ENCODE measurements at places on chromosomes 11 and 22. TPM values are rescaled to one million over a fixed set of nuclear protein-coding genes. Genes with fewer than 3 reads are reported as not detected.

Gene CCDC73
- total RNA-seq, result not detected

Gene CCDC188
- total RNA-seq, result 1.0 TPM

Gene SYT12
- 0.40 TPM for total RNA-seq

Gene LRRC74B
- total RNA-seq, result not detected

Gene KRTAP5-9
- not detected for total RNA-seq

Gene OSM
- 2.8 TPM for total RNA-seq

Gene CNTN5
- not detected for total RNA-seq

Gene IGSF22
- total RNA-seq, result 0.63 TPM

Gene KDM4E
- total RNA-seq, result not detected

Gene CRYAB
- 7,122 TPM for total RNA-seq

Gene ELFN2
- 0.05 TPM for total RNA-seq

Gene ACAD8
- 27.2 TPM for total RNA-seq

Gene CDC42BPG
- 0.50 TPM for total RNA-seq

Gene UCP2
- 19.7 TPM for total RNA-seq

Gene CFAP300
- not detected for total RNA-seq

Gene MUC15
- total RNA-seq, result not detected

Gene TMEM218
- 7.5 TPM for total RNA-seq

Gene CSKMT
- 3.8 TPM for total RNA-seq

Gene FGF19
- not detected for total RNA-seq

Gene WNT11
- total RNA-seq, result 6.2 TPM

Gene AGBL2
- total RNA-seq, result 1.4 TPM

Gene DMC1
- 0.16 TPM for total RNA-seq

Gene GPHA2
- not detected for total RNA-seq

Gene LUZP2
- 0.19 TPM for total RNA-seq

Gene CHST1
- 1.3 TPM for total RNA-seq

Gene RIN1
- total RNA-seq, result 1.4 TPM

Gene NLRP10
- total RNA-seq, result not detected

Gene ALX4
- 0.05 TPM for total RNA-seq

Gene ROBO4
- total RNA-seq, result 21.7 TPM

Gene MFRP
- total RNA-seq, result not detected

Gene ALDH3B2
- total RNA-seq, result not detected

Gene RIMBP3C
- 0.37 TPM for total RNA-seq

Gene P2RX3
- 6.2 TPM for total RNA-seq

Gene ZNF214
- total RNA-seq, result 0.97 TPM

Gene CNTF
- 1.00 TPM for total RNA-seq

Gene ARHGAP1
- total RNA-seq, result 164 TPM

Gene IGLL1
- total RNA-seq, result not detected

Gene MUC5AC
- not detected for total RNA-seq

Gene GLYATL1
- total RNA-seq, result not detected

Gene LYVE1
- 39.3 TPM for total RNA-seq

Gene TRIM49
- total RNA-seq, result not detected

Gene OR52A1
- not detected for total RNA-seq

Gene C11orf91
- total RNA-seq, result 0.79 TPM

Gene SMTNL1
- total RNA-seq, result not detected
